Natural killer cell treated with Interleukin-12 subunit alpha and Interleukin-12 subunit beta and Interleukin-15 and Interleukin-18, amount 100 ng/mL, for 72 hours (primary cell): ENCODE measurements at places on chromosomes 11 and 22.

DNA sequence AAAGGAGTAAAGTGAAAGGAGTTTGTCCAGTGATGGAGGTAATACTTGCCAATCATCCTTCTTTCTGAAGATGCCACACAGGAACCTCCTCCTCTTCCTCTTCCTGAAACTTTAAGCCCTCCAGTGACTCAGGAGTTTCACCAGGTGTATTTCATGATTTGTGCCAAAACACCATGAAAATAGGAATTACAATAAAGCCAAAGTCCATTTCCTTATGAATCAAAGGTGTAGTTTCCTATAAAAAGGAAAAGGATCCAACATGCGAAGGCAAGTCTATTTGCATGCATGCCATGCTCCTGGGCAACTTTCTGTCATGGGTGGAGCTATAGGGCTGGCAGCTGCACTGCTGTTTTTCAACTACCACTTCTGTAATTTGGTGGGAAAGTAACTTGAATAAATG, 9.8 kb upstream of the POU2AF1 start:
- no peaks in the 10 kb centered on the region for H3K4me1 ChIP-seq
- no peak for DNase-seq
- H3K27me3 ChIP-seq: peaks cover 23% of the 10 kb centered on the region
- H3K27ac ChIP-seq: no peak overlapping the region

GRCh38 chr11:94728541-94728940, 39.6 kb upstream of the AMOTL1 start:
- H3K4me1 ChIP-seq: no peaks in the 10 kb centered on the region
- no peaks in the 10 kb centered on the region for H3K36me3 ChIP-seq
- no peak overlapping the region for H3K27ac ChIP-seq
- H3K27me3 ChIP-seq: peaks cover 30% of the 10 kb centered on the region
- no peak for DNase-seq

DNA sequence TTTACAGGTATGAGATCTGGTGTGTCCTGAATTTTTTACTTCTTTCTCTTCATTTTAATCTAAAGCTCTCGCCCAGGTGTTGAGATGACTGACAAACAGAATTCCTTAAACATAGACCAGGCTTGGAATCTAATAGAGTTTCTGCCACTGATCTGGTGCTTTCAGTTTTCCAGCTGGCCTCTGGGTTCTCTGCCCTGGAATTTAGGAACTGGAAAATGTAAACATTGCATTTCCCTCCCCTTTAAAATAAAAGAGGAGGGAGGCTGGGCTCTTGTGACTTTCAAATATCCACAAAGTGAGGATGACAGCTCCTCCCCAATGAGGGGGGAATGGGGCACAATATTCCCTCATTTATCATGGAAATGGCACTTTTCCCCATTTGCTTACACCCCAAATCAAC, 5.0 kb downstream of the PAMR1 start:
- peaks cover 49% of the 10 kb centered on the region for H3K27me3 ChIP-seq
- no peak for DNase-seq
- H3K4me3 ChIP-seq: no peak overlapping the region
- no peak overlapping the region for H3K27ac ChIP-seq

GRCh38 chr11:93248602-93249001, 50.8 kb upstream of the SLC36A4 start:
- no peak overlapping the region for H3K4me3 ChIP-seq
- H3K4me1 ChIP-seq: no peaks in the 10 kb centered on the region
- H3K27ac ChIP-seq: no peak overlapping the region
- DNase-seq: no peak
- H3K27me3 ChIP-seq: peaks cover 34% of the 10 kb centered on the region

GRCh38 chr11:70112017-70112434, 33.9 kb downstream of the ANO1 start:
- DNase-seq: no peak
- H3K36me3 ChIP-seq: no peaks in the 10 kb centered on the region
- no peaks in the 10 kb centered on the region for H3K4me1 ChIP-seq
- H3K4me3 ChIP-seq: no peak overlapping the region
- H3K27me3 ChIP-seq: peaks cover 8% of the 10 kb centered on the region

- no peaks in the 10 kb centered on the region for H3K36me3 ChIP-seq
- H3K27me3 ChIP-seq: peaks cover 9% of the 10 kb centered on the region
- peaks cover 8% of the 10 kb centered on the region for H3K4me1 ChIP-seq
- no peak overlapping the region for H3K27ac ChIP-seq
Observed at GRCh38 chr22:32211011-32211410, 6.1 kb upstream of the RFPL2 start.

DNA sequence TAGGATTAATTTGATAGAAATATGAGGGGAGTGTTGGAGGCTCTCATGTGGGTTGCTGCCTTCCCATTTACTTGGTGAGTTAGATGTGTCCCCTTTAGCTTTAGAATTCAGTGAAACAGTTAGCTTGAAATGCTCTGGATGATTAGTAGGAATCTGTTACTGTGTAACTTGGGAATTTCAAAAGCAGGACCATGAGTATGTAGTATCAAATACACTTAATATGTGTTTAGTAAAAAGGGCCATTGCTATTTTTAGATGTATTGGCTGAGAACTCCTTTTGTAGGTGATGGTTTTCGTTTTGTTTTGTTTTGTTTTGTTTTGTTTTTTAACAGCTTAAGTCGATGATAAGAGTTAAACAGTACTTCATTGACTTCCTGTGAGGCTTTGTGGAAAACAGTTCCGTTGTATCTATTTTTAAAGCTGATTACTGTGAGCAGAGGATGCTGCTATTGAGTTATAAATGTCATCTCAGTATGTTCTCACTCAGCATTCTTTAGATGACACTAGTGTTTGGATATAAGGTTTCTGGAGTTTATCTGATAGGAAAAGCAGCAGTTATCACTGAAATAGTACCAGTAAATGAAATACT, 53.5 kb downstream of the MCAM start:
- no peaks in the 10 kb centered on the region for H3K27me3 ChIP-seq
- no peaks in the 10 kb centered on the region for H3K36me3 ChIP-seq
- H3K4me3 ChIP-seq: no peak overlapping the region
- no peak for DNase-seq

GRCh38 chr11:70319396-70320076, 49.0 kb downstream of the PPFIA1 start:
- peaks cover 4% of the 10 kb centered on the region for H3K36me3 ChIP-seq
- H3K27ac ChIP-seq: no peak overlapping the region
- peaks cover 28% of the 10 kb centered on the region for H3K4me1 ChIP-seq
- no peak overlapping the region for H3K4me3 ChIP-seq

DNA sequence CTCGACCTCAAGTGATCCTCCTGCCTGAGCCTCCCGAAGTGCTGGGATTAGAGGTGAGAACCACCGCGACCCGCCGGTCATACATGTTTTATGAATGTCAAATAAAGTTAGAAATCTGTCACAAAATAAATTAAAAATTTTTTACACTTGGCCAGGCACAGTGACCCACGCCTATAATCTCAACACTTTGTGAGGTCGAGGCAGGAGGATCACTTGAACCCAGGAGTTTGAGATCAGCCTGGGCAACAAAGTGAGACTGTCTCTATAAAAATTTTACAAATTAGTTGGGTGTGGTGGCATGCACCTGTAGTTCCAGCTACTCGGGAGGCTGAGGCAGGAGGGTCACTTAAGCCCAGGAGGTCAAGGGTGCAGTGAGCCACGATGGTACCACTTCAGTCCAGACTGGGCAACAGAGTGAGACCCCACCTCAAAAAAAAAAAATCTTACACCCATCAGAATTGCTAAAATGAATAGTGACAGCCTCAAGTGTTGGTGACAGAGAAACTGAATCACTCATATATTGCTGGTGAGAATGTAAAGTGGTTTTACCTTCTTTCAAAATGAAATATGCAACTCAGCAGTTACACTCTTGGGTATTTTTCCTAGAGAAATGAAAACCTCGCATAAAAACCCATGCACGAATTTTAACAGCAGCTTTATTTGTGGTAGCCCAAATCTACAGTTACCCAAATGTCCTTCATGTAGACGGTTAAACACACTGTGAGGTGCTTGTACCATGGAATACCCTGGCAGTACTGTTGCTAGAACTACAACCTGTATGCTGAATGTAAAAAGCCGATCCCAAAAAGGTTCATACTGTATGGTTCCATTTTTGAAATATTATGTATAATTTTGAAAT, 55.4 kb downstream of the MED15 start:
- H3K36me3 ChIP-seq: peaks cover 34% of the 10 kb centered on the region
- H3K4me1 ChIP-seq: peaks cover 62% of the 10 kb centered on the region
- DNase-seq: no peak
- H3K27me3 ChIP-seq: no peaks in the 10 kb centered on the region
- H3K27ac ChIP-seq: peak overlapping the region; percentile 85

GRCh38 chr11:113684496-113684895, 21.6 kb downstream of the TMPRSS5 start:
- H3K27ac ChIP-seq: no peak overlapping the region
- H3K4me1 ChIP-seq: peaks cover 6% of the 10 kb centered on the region
- H3K4me3 ChIP-seq: no peak overlapping the region
- no peaks in the 10 kb centered on the region for H3K27me3 ChIP-seq
- H3K36me3 ChIP-seq: no peaks in the 10 kb centered on the region
- no peak for DNase-seq

DNA sequence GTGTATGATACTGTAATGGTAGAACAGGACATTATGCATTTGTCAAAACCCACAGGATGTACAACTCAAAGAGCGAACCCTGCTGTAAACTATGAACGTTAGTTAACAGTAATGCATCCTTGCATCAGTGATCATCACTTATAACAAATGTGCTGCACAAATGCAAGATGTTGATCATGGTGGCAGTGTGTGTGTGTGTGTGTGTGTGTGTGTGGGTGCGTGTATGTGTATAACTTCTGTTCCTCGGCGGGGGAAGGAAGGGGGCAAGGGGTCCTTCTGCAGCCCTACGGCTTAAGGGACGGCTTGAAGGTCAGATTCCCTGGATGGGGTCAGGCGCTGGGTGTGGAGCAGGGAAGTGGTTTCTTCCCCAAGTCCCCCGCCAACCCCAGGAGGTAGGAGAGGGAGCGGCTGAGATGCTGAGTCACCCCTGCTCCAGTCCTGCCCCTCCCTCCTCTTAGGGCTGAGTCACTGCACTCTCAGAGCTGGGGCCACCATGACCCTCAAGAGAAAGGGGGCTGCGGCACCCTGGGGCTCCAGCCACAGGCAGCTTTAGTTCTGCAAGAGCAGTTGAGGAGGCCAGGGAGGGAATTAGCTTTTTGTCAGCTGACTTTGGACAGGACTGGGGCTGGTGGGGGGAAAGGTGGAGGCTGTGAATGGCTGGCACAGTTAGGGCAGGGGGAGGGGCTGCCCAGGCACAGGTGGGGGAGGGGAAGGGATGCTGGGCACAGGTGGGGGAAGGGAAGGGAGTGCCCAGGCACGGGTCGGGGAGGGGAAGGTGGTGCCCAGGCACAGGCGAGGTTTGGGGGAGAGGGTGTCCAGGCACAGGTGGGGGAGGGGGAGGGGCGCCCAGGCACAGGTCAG, 8.8 kb upstream of the CTSD start:
- no peaks in the 10 kb centered on the region for H3K27me3 ChIP-seq
- H3K4me1 ChIP-seq: peaks cover 54% of the 10 kb centered on the region
- peak overlapping the region; percentile 80 for H3K4me3 ChIP-seq
- peak overlapping the region; percentile 96 for H3K27ac ChIP-seq
- DNase-seq: peak; percentile 86

DNA sequence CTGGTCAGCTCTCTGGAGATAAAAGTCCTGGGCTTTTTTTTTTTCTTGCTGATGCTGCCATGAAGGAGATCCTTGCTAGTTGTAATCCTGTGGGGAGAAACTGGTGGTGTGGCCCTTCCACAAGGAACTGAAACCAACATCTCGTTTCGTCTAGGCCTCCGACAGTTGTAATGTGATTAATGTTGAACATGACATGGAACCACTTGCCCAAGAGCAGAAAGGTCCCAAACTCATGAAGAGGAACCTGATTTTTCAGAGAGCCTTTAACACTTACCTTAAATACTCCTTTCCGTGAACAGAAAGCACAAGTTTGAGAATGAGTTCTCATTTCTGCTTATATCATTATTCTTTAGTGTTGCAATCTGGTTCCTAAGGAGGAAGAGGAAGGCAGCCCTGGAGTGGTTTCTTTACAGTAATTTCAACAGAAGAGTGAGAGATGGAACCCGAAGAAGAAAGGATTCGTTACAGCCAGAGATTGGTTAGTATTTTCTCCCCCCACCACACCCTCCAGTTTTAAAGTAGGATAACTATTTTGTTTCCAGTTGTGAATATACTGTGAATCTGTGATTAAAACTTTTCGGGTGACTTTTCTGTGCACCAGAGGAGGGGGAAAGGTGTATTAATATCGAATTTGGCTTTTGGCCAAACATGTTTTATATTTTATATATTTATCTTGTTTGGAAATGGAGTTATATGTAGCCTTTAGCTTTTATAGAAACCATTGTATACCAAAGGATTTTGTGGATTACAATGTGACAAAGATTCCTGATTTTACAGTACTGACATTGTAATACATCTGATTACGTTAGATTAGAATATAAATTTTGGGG, 2.0 kb downstream of the KDM2A start:
- H3K4me3 ChIP-seq: peak overlapping the region; percentile 95
- H3K36me3 ChIP-seq: peaks cover 12% of the 10 kb centered on the region
- H3K27ac ChIP-seq: peak overlapping the region; percentile 76
- DNase-seq: no peak
- no peaks in the 10 kb centered on the region for H3K27me3 ChIP-seq
- H3K4me1 ChIP-seq: peaks cover 15% of the 10 kb centered on the region

GRCh38 chr11:116387641-116388040, 385.1 kb downstream of the BUD13 start:
- H3K4me1 ChIP-seq: no peaks in the 10 kb centered on the region
- DNase-seq: no peak
- H3K4me3 ChIP-seq: no peak overlapping the region
- peaks cover 7% of the 10 kb centered on the region for H3K27me3 ChIP-seq
- H3K36me3 ChIP-seq: no peaks in the 10 kb centered on the region

- no peak overlapping the region for H3K4me3 ChIP-seq
- no peaks in the 10 kb centered on the region for H3K36me3 ChIP-seq
- no peak for DNase-seq
- H3K27me3 ChIP-seq: no peaks in the 10 kb centered on the region
- no peak overlapping the region for H3K27ac ChIP-seq
Observed at GRCh38 chr11:111793863-111794262, 27.7 kb upstream of the PPP2R1B start.

GRCh38 chr11:15569305-15570025, 454.7 kb downstream of the INSC start:
- no peak overlapping the region for H3K4me3 ChIP-seq
- H3K36me3 ChIP-seq: no peaks in the 10 kb centered on the region
- no peaks in the 10 kb centered on the region for H3K4me1 ChIP-seq
- no peaks in the 10 kb centered on the region for H3K27me3 ChIP-seq
- H3K27ac ChIP-seq: no peak overlapping the region

- H3K27me3 ChIP-seq: peaks cover 13% of the 10 kb centered on the region
- H3K4me3 ChIP-seq: no peak overlapping the region
- no peaks in the 10 kb centered on the region for H3K36me3 ChIP-seq
- H3K27ac ChIP-seq: no peak overlapping the region
Observed at GRCh38 chr11:35116762-35117640, 22.0 kb upstream of the CD44 start.

- no peaks in the 10 kb centered on the region for H3K4me1 ChIP-seq
- H3K36me3 ChIP-seq: no peaks in the 10 kb centered on the region
- H3K4me3 ChIP-seq: no peak overlapping the region
- H3K27me3 ChIP-seq: no peaks in the 10 kb centered on the region
- no peak overlapping the region for H3K27ac ChIP-seq
- DNase-seq: peak; percentile 49
Observed at GRCh38 chr11:2515401-2516275, 70.8 kb downstream of the KCNQ1 start.
